ENCODE measurements at places on chromosomes 11 and 22.

- no peak for DNase-seq
Observed at GRCh38 chr22:48424201-48424627, 1403.5 kb downstream of the BRD1 start.

GRCh38 chr11:75735181-75735845 lies 17.7 kb downstream of the MOGAT2 start:
- DNase-seq = no peak

- no peak for DNase-seq
Observed at GRCh38 chr11:72668629-72669347, 5.4 kb downstream of the PDE2A start.

DNA sequence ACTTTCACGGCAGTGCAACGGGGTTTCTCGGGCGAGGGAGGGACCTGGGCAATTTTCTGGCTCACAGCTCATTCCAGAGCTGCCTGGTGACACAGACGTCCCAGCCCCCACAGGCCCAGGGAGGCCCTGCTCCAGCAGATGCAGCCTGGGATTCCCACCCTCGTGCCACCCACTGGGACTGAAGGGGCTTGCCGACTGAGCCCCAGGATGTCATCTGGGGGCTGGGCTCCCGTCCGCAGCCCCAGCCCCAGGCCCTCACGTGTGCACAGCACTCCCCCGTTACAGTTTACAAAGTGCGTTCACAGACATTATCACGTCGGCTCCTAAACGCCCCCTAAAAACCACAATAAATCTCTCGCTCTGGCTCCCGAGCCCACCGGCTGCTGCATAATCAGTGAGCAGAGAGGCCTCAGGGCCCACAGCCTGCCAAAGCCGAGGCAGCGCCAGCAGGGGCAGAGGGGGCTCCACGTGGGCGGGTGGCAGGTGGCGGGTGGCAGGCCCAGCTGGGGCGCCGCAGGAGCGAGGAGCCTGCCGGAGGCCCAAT lies 76.9 kb upstream of the TCF20 start:
- DNase-seq = peak; percentile 61

GRCh38 chr11:10793470-10794255 lies 15.1 kb downstream of the EIF4G2 start:
- DNase-seq = no peak

DNA sequence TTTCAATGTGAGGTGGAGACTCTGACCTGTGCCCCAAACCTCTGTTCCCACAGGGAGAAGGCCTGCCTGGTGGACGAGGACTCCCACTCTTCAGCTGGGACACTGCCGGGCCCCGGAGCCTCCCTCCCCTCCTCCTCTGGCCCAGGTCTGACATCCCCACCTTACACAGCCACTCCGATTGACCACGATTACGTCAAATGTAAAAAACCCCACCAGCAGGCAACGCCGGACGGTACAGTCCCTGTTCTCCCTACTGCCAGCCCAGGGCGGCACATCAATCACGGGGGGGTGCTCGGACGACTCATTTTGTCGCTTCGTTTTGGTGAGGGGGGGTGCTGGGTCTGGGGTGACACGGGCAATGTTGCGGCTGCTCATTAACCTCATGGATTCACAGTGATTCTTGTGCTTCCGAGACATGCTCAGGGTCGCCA lies 83.3 kb upstream of the SUSD2 start:
- no peak for DNase-seq

GRCh38 chr11:61080526-61080925 lies 21.8 kb upstream of the CD5 start:
- DNase-seq = no peak

- DNase-seq = no peak
Observed at GRCh38 chr11:64233913-64234586, at the start of gene VEGFB. VEGFB (plus strand) TSS chr11:64234584; CDS start chr11:64234834, 250 bp downstream.

DNA sequence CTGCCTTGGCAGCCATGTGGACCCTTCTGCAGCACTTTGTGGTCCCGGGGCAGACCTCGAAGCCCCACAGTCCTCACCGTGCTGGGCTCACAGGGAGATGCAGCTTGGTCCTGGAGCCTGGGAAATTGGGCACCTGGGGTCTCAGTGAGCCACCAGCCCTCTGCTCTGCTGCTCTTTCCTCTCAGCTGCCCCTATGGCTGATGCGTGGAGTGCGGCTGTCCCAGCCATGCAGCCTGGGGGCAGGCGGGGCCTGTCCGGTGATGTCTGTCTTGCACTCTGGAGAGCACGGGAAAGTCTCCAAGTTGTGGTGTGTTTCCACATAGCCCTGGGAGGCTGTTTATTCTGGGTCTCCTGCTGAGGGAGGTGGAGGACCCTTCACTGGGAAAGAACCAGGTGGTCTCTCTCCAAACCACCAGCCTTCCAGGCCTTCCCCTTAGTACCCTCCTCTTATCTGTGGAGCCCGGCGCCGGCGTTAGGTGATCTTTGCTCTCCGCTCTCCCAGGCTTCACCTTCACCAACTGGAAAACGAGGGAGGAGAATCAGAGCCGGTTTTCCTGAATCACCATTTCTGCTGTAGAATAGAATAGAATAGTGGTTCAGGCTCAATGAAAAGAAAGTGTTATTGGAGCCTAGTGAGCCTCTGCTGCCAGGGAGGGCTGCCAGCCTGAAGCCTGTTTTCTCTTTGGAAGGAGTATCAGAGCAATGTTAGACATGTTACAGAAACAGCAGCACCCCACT lies 41.2 kb upstream of the GRAMD4 start:
- no peak for DNase-seq

DNA sequence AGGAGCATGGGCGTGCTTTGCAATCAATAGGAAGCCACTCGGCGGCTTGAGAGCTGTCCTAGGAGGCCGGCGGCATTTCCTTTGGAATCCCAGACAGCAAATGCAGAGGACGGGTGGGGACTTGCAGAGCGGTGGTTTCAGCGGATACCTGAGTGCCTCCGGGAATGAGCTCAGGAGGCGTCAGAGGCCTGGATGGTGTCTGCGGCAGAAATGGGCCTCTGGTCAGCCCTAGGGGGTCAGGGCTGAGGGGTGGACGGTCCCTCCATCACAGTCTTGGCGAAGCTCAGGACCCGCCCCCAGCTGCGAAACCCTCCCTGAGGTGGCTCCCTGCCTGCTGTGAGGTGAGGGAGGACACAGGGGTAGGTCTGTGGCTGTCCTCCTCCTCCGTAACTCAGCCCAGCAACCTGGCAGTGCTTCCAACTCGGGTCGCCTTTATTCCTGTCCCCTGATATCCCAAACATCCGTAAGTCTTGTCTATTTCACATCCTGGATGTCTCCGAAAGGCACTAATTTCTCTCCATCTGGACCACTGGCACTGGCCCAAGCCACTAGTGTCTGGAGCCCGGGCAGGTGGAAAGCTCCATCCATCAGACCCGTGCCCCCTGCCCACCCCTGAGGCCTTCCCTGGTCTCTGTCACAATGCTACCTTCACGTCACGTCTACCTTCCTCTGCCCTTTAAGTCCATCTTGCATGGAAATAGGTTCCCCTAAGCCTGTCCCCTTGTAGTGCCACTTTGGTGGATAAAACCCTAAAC lies 686.6 kb downstream of the BRD1 start:
- no peak for DNase-seq

DNA sequence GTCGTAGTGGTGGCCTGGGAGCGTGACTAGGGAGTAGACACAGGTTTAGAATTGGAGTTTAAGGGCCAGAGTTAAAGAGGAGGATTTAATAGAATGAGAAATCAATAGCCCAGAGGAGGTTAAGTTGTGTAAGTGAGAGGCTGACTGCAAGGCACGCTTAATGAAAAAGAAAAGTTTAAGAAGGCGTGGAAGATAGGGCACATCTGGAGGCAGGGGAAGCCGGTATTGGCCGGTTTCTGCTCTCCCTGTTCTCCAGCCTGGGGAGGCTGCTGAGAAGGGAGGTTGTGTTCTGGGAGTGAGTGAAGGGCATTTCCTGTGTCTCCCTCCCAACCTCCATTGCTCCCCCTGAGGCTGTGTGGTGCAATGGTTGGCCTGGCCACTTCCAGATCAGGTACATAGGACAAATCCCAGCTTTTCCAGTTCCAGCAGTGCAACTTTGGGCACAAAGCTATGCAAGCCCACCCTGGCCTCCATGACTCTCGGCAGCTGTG lies 6.3 kb downstream of the GRIK4 start:
- no peak for DNase-seq

DNA sequence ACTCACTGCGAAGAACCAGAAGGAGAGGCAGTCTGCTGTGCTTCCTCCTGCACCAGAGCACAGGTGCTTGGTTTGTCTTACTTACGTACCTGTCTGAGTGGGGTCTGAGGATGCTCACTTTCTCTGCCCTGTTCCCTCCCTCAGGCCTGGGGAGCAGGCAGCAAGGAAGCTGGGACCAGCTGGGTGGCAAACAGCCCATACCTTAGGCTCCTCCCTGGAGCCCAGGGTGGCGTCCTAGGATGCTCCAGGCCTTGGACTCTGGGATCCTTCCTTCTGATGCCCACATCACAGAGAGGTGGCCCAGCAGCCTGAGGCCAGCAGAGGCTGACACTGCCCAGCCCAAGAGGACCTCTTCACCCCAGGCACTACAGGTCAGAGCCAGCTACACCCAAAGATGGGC lies 593.2 kb downstream of the BRD1 start:
- no peak for DNase-seq

DNA sequence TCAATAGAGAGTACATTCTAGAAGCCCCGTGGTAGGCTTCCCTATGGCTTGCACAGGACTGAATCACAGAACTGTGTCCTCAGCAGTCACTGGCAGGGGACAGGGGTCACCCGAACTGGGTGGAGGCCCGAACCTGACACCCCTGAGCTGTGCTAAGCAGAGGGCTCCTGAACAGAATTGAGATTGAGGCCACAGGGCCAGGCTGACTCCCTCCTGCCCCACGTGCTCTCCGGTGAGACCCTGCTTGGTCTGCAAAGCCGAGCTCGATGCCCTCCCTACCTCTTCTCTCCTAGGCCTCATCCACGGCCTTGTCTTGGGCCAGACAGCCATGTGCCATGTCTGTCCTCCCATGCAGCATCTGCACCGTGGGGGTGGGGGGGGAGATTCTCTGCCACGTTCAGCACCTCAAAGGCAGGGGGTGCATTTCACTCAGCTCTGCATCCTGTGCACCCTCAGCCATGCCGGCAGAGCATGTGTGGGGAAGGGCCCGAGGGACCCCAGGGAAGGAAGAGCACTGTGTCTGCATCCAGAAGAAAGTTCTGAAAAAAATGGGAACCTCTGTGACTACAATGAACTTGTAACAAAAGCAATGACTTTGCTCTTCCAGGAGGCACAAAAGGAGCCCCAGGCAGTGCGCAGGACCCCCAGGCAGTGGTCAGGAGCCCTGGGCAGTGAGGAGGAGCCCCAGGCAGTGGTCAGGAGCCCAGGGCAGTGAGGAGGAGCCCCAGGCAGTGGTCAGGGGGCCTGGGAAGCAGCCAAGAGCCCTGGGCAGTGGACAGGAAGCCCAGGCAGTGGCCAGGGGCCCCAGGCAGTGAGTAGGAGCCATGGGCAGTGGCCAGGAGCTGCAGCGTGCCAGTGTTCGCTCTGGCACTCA lies 76.7 kb upstream of the SEPTIN5 start:
- DNase-seq = no peak

- DNase-seq = no peak
Observed at GRCh38 chr22:28771195-28771791, 1.2 kb upstream of the CCDC117 start.

- no peak for DNase-seq
Observed at GRCh38 chr11:130223291-130223971, 63.8 kb downstream of the ST14 start.

- no peak for DNase-seq
Observed at GRCh38 chr11:125784678-125785077, 3.2 kb upstream of the PATE3 start.

- DNase-seq = no peak
Observed at GRCh38 chr11:6608726-6609501, 3.1 kb downstream of the TAF10 start.

DNA sequence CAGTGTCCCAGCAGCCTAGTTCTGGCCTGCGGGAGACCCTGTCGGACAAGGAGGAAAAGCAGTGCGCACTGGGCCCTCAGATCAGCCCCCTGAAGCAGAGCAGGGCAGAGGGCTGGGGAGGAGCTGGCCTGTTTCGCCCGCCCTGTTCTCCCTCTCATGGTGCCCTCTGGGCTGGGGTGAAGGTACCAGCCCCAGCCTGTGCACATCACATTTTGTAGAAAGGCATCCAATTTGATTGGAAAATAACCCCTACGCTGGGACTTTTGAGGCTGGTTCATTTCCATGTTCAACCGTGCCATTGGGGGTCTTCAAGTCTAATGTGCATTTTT lies 832 bp upstream of the NAP1L4 start:
- DNase-seq = no peak

DNA sequence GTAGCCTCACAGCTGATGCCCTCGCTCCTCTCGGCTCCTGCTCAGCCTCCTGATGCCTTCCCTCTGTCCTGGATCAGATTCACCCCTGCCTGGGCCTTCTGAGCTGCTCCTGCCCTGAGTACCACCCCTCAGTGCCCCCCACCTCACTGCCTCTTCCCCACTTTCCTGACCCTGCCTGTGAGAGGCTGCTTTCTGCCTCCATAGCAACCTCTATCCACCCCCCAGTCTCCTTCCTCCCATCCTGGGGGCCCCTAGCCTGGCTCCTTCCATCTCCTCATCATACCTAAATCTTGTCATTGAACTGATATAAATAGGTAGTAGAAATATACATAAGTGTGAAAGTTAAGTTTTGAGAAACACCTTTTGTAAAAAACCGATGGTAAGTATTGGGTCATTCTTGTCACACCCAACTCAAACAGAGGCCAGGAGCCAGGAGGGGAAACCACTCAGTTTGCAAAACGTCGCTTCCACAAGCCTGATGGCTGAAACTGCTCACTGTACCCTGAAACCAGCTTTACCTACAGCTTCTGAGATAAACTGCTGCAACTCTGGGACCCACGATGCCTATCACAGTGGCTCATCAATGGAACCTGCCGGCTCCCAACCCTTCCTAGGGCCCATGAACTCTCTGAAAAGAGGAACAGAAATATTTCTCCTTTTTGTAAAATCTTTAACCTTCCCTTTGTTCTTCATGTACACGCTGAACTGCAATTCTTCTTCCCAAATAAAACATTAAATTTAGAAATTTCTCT lies 4.8 kb upstream of the APOBEC3H start:
- no peak for DNase-seq

DNA sequence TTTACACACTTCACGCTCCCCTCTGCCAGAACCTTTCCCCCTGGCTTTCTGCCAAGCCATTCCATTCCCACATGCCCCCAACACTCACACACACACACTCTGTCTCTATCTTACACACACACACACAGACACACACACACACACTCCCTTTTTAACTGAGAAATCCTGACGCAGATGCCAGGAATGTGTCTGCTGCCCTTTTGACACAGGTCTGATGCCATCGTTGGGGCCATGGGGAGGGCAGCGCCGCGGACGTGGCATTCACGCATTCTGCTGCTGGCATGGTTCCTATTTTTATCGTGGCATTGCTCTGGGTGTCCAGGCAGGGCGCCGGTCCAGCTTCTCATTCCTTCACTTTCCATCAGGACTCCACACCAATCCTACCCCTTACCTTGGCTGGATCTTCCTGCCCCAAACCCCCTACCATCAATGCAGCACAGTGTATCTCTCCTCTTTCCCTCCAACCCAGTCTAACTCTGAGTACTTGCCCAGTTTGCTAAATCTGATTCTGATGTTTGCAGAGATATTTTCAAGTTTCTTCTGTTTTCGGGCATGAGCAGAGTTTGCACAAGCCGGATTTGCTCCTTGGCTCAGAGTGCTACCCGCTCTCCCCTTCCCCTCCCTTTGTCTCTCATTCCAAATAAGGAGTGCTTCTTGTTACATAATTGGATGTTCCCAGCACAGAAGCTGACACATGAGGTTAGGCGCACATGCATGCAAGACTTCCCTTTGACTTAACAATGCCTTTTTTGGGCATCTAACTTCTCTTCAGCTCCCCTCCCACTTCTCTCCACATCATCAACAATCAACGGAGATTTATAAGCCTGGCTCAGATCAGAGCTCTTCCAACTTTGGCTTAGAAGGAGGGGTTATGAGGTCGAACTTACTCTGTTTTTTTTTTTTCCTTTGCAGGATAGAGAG lies 18.8 kb downstream of the SNX19 start:
- DNase-seq = no peak

Measured in glutamatergic neuron (in vitro differentiated cells).